Activated CD4-positive, alpha-beta T cell treated with anti-CD3 and anti-CD28 coated beads, Interleukin-2, Interleukin-4, amounts not matched to agents 100 ng/mL and 50 ng/mL, durations not matched to agents 16 hours and 8 hours (primary cell): ENCODE measurements at places on chromosomes 3 and 15.
A peak's percentile ranks its signal among the peaks of the same experiment; 100 is the strongest.

DNA sequence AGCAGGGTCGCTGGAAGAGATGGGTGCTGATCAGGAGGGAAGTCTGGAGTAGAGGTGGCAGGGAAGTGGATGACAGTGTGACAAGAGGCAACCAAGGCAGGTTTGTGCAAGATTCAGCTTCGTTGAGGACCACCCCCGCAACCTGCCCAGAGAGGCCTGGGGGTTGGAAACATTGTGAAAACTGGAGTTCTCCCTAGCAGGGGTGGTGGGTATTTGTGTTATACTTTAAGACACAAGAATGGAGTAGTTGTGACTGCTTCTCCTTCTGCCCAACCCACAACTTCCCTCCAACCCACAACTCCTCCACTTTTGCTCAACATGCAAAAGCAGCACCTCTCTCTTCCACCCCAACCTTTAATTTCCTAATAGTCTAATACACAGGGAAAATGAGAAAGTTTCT lies 8.6 kb upstream of the ARNT2 start:
- no peak for DNase-seq

DNA sequence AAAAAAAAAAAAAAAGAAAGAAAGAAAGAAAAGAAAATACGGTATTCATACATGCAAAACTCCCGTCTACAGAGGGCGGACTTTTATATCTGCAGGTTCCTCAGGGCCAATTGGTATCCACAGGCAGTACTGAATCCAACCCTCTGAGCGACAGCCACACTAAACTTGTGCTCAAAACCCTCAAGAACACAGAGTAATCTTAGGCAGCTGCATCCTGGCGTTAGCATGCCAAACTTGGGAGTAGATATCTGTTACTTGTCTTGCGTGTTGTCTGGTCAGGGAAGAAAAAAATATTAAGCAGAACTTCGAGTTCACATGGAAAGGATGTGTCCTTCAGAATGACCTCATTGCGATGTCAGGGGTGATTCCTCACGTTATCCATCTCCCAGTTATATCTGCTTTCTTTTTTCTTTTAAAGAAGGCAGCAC lies 12.8 kb downstream of the SNAP23 start:
- no peak for DNase-seq

DNA sequence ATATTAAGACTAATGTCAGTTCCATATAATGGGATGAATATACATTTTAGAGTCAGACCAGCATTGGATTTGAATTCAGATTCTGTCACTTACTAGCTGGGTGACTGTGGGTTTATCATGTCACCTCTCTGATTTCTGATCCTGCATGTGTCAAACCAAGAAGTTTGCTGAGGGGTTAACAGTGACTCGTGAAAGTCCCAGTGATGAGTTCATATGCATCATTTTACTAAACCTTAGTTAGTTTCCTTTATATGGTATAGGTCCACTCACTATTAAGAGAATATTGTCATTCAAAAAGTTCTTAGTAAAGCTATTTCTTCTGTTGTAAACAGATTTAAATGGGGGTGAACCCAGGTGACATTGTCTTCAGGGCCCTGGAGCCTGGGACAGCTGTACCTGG lies 102.3 kb downstream of the ZNF621 start:
- no peak for DNase-seq

DNA sequence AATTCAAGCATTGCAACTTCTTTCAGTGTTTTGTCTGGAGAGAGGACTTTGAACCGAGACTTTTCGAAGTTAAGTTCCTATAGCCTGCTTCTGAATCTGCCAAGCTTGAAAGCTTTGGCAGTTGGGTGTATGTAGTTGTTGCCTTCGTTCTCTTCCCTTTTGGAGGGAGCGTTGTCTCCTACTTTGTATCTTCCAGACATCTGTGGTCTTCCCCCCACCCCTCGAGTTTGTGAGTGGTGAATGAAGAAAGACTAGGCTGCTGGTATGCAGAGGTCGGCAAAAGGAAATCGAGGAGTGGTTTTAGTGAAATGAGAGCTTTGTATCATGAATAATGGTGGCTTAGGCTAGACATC lies 1.3 kb downstream of the CTNNB1 start:
- peak; percentile 49 for DNase-seq

GRCh38 chr3:59580996-59581395 lies 531.2 kb upstream of the CFAP20DC start:
- DNase-seq, result no peak

DNA sequence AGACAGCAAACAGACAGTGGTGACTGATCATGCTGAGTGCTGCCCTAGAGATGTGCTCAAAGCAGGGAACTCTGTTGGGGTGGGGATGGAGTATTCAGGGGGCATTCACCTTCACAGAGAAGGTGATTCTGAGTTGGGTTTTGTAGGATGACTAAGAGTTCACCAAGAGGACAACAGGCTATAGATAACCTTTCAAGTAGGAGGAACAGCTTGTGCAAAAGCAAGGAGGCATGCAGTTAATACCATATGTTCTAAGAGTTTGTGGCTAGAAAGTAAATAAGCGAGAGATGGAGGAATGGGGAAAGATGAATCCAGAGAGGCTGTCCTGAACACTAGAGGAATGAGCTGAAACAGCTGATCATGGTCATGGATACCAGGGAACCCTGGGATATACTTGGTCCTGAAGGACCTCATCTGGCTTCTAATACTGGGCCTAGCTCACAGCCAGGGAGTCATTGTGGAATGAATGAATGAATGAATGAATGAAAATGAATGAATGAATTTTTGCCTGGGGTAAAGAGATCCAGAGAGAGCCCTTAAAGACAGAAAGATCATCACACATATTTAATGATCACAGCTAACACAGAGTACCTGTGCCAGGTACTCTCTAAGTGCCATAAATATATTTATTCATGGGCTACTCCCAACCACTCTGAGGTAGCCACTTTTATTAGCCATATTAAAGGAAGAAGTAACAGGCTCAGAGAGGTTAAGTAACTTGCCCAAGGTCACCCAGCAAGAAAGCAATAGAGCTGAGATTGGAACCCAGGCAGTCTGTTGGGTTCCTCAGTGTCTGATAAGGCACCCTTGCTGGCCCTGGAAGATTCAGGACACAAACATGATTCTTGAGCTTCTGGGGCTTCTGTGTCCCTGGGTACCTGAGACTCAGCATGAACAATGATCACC lies 22.0 kb downstream of the SMAD6 start:
- no peak for DNase-seq

DNA sequence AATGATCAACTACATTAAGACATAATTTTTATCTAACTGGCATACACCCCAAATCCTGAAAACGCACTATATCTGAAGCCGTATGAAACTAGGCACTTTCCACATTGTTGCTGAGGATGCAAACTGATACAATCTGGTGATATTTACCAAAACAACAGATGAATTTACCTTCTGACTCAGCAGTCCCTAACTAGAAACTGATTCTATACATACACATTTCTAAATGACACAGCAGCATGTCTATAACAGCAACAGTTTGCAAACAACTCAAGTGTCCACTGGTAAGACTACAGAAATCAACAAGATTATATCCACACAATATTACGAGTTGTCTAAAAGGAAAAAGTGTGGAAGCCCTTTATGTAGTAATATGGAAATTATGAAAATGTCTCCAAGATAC lies 22.9 kb downstream of the SECISBP2L start:
- DNase-seq, result peak; percentile 72

- peak; percentile 35 for DNase-seq
Observed at GRCh38 chr15:57340682-57341259, 35.5 kb upstream of the CGNL1 start.
